ENCODE measurements at places on chromosomes 2 and 18. TPM values are rescaled to one million over a fixed set of nuclear protein-coding genes. Genes with fewer than 3 reads are reported as not detected.

The TAF4B gene
- total RNA-seq, result 2.0 TPM

The COLEC11 gene
- 0.77 TPM for total RNA-seq

The GPC1 gene
- 21.9 TPM for total RNA-seq

The MYCN gene
- total RNA-seq, result 3.4 TPM

The DPYSL5 gene
- total RNA-seq, result 110 TPM

The SLC16A14 gene
- 3.0 TPM for total RNA-seq

The TIGD1 gene
- total RNA-seq, result 9.0 TPM

The RIT2 gene
- total RNA-seq, result not detected

The SP110 gene
- 11.6 TPM for total RNA-seq

The L3MBTL4 gene
- not detected for total RNA-seq

The ANKRD53 gene
- total RNA-seq, result 0.64 TPM

All from A673 (cell line).